ENCODE measurements at places on chromosomes 13 and 19.

DNA sequence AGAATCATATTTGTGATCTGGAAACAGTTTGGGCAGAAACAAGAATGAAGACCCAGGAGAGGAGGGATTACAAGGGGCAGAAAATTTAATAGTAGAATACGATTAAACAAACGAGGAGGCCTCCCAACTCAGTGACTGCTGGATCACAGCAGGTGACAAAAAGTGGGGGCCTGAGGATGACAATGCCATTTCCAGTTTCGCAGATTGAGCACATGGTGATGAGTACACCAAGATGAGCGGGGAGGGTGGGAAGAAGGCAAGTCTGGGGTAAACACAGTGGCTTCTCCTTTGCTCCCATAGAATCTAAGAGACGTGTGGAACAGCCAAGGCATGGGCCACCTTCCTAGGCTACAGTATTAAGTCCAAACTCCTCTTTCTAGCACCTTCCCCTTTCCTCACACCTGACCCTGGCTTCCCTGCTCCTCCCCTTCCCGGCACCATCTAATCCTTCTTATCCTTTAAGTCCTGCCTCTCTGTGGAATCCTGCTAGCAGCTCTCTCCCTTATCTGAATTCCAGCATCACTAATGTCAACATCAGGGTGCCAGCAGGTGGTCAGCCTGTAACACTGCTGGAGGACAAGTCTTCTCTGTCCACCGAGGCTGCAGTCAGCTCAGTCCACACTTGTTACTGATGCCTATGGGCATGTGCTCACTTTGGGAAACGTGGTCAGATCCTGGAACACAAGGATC, 13.5 kb downstream of the ATP7B start:
- no peaks in the 10 kb centered on the region for H3K36me3 ChIP-seq
- no peaks in the 10 kb centered on the region for H3K4me1 ChIP-seq
- DNase-seq, result no peak
- no peaks in the 10 kb centered on the region for H3K27me3 ChIP-seq
- H3K4me3 ChIP-seq, result no peak overlapping the region

DNA sequence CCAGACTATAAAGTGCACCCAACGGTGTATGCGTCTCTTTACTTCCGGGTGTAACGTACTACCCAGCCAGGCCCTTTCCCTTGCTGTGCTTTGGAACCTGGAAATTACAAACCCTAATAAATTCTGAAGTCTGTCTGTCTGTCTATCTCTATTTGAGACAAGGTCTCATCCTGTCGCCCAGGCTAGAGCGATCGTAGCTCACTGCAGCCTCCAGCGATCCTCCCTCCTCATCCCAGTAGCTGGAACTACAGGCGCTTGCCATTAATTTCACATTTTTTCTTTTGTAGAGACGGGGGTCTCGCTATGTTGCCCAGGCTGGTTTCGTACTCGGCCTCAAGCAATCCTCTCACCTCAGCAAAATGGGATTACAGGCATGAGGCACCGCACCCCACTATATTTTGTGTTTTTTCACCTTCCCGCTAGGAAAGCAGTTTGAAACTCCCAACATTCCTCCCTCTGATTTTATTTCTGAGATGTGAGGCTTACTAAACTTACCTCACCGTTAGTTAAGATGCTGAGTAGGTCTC, 469 bp upstream of the RNF6 start:
- no peak for DNase-seq
- peak overlapping the region; percentile 96 for H3K4me3 ChIP-seq
- H3K4me1 ChIP-seq, result peaks cover 17% of the 10 kb centered on the region
- peak overlapping the region; percentile 97 for H3K27ac ChIP-seq
- H3K36me3 ChIP-seq, result peaks cover 7% of the 10 kb centered on the region

- H3K4me1 ChIP-seq, result no peaks in the 10 kb centered on the region
- H3K4me3 ChIP-seq, result no peak overlapping the region
- no peak for DNase-seq
- no peaks in the 10 kb centered on the region for H3K27me3 ChIP-seq
- H3K36me3 ChIP-seq, result no peaks in the 10 kb centered on the region
Observed at GRCh38 chr19:47549261-47549862, 23.6 kb downstream of the ZNF541 start.

DNA sequence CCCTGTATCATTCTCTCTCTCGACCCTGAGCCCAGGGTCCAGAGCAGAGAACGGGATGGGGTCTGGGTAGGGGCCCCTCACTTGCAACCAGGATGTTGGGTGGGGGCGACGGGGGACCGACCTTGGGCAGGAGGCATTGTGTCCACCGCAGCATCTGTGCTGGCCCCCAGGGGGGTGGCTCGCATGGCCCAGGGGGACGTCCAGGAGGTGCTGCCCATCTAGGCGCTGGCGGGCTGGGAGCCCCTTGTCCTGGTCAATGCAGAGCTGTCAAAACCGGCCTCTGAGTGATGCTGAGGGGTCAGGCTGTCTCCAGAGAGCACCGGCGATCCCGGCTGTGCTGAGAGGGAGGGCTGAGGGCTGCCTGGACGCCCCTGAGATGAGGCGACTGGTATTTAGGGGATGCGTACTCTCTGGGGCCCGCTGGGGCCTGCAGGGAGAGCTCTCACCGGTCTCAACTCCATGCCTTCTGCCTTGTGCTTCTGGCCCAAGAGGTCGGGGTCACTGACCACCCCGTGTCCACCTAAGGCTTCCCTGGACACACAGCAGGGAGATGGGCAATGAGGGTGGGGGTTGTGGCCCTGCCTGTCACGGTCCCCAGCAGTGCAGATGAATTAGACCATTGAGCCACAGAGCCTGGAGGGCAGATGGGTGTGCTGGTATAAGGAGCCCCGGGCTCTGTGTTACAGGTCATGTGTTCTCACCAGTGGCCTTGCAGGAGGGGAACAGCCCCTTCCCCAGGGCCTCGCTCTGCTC, 8.6 kb downstream of the RPS9 start:
- peak overlapping the region; percentile 1 for H3K27ac ChIP-seq
- H3K36me3 ChIP-seq, result peaks cover 36% of the 10 kb centered on the region
- no peak overlapping the region for H3K4me3 ChIP-seq
- DNase-seq, result no peak
- no peaks in the 10 kb centered on the region for H3K27me3 ChIP-seq

GRCh38 chr13:111115965-111116521, 933 bp downstream of the ARHGEF7 start:
- no peaks in the 10 kb centered on the region for H3K4me1 ChIP-seq
- no peak overlapping the region for H3K4me3 ChIP-seq
- no peak overlapping the region for H3K27ac ChIP-seq
- H3K27me3 ChIP-seq, result peaks cover 19% of the 10 kb centered on the region
- no peaks in the 10 kb centered on the region for H3K36me3 ChIP-seq
- no peak for DNase-seq

Data from naive thymus-derived CD4-positive, alpha-beta T cell (primary cell).